Thoracic aorta (tissue), 2 donors: ENCODE measurements at places on chromosomes 16 and 17. TPM values are rescaled to one million over a fixed set of nuclear protein-coding genes. Genes with fewer than 3 reads are reported as not detected.

- DNase-seq = no peak
These were observed 250.1 kb upstream of the CDH5 start for GRCh38 chr16:66116163-66117002.

GRCh38 chr16:84260766-84261554 lies 21.1 kb upstream of the KCNG4 start:
- no peak for DNase-seq

DNA sequence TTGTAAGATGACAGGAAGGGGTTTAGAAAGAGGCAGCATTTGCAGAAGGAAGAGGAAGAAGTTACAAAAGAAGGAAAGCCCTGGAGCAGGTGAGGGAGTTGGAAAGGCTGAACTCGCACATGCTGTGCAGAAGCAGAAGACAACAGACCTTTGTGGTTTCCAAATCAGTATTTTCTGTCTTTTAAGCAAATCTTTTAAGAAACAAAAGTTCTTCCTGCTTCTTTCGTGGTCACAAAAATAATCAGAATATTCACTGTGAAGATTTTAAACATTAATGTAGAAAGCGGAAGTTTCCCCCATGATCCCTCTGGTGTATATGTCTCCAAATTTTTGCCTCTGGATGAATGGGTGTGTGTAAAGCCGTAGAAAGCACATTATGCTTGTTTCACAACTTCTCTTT lies 25.8 kb downstream of the ZNRF1 start:
- DNase-seq = no peak

GRCh38 chr17:42277342-42277712 lies 1.1 kb upstream of the STAT5B start:
- DNase-seq = no peak

DNA sequence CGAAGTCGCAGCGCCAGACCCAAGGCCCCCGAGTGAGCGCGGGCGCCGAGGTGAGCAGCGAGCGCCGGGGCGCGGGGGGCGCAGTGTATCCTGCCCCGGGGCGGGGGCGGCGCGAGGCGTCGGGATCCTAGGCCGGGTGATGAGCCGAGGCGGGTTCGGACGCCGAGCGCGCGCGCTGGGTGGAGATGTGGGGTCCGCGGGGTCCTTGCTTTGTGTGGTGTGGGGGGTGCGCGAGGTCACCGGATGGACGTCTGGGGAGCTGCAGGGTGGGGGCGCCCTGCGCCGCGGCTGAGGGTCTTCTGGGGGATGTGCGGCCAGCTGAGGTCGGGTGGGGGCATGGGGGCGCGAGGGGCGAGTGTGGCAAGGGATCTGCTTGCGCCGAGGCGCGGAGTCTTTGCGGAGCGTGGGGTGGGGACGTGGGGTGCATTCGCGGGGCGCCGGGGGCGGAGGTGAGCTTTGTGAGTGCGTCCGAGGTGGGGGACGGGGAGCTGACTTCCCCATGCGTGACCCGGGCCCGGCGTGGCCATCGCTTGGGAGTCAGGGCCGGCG lies 560 bp downstream of the RAI1 start:
- DNase-seq = no peak

- DNase-seq = peak; percentile 28
These were observed 186.7 kb downstream of the MSI2 start for GRCh38 chr17:57442914-57443571.

- no peak for DNase-seq
These were observed 68.4 kb downstream of the SOCS1 start for GRCh38 chr16:11187522-11188023.

GRCh38 chr17:6575596-6575988 lies 19.2 kb upstream of the PITPNM3 start:
- DNase-seq = no peak

- no peak for DNase-seq
These were observed 2.0 kb downstream of the CD79B start for GRCh38 chr17:63929860-63930766.

- peak; percentile 77 for DNase-seq
These were observed at the start of gene RNPS1 for GRCh38 chr16:2267913-2268666. Gene RNPS1 (minus strand): TSS chr16:2268126. CDS start chr16:2264643, 3,483 bp downstream.

DNA sequence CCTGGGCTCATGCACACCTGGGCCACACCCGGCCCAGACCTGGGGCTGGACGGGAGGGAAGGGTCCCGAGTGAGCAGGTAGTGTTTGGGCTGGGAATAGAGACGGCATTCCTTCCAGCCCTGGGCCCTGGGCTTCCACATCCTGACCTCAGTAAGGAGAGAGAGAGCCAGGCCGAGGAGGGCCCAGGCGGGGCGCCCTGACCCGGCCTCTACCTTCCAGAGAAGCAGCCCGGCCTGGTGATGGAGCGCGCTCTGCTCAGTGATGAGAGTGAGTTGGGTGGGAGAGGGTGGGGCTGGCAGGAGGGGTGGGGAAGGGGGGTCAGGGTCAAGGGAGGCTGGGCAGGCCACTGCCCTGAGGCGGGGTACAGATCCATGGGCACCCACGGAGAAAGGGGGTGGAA lies 13.6 kb upstream of the MYO15B start:
- DNase-seq = no peak

DNA sequence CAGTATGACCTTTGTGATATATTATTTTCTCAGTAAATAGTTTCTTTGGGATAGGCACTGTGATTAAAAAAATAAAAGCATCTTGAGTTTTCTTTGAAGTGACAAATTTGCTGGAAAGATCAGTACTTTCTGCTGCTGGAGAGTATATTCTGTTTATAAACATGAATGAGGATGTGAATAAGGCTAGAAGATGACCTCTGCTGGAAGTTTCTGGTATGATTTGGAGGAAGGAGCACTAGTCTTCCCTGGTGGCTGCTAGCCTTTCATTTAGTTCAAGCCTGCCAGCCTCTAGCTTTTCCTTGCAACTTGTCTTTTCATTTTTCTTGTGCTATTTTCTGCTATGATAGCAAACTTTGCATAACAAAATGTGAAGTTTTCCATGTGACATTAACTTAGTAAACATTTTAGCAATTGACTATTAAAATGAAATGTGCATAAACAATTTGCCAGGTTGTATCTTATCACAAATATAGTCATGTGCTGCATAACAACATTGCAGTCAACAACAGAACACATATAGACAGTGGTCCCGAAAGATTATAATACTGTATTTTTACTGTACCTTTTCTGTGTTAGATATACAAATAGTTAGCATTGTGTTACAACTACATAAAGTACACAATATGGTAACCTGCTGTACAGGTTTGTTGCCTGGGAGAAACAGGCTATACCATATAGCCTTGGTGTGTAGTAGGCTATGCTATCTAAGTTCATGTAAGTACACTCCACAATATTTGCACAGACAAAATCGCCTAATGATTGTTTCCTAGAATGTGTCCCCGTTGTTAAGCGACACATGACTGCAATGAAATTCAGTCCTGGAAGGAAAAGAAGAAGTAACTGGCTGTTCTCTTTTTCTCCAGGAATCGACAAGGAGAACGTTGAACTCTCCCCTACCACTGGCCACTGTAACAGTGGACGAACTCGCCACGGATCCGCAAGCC lies 18.1 kb upstream of the RAB11FIP4 start:
- DNase-seq = no peak

DNA sequence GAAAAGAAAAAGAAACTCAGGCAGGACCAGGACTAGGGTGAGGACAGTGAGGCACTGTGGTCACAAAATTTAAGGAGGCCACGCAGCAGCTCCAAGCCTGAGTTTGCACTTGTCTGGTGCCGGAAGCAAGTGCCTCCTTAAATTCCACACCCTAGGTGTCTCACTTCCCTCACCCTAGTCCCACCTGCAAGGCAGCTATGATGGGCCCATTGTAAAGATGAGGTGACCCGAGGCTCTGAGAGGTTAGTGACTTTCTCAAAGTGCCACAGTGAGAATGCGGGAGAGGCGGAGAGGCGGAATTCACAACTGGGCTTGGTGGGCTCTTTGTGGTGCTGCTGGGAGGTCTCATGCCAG lies 21.5 kb upstream of the EEF2K start:
- DNase-seq = no peak

DNA sequence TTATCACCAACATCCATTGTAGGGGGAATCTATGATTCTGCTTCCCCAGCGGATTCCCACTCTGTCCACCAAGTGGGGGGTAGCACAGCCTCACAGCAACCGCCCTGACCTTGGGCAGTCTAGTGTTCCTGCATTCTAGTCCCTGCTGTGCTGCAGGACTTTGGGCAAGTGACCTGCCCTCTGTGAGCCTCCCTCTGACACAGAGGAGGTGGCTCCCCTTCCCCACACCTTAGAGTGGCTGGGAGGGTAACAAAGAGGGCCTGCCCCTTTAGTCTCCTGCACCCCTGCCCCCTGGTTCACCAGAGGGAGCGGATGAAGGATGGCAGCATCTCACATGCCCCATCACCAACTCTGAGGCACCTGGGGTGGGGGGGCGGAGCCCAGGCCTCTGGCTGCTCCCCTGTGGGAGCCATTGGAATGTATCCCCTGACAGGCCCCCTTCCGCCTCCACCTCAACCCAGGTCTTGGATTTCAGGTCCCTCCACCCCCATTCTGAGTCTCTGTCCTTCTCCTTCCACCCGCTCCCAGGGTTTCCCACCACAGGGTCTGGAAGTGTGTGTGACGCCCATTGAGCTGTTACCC lies 10.1 kb downstream of the GAS2L2 start:
- no peak for DNase-seq

- DNase-seq = no peak
These were observed 553 bp upstream of the CDC6 start for GRCh38 chr17:40287159-40287493.

DNA sequence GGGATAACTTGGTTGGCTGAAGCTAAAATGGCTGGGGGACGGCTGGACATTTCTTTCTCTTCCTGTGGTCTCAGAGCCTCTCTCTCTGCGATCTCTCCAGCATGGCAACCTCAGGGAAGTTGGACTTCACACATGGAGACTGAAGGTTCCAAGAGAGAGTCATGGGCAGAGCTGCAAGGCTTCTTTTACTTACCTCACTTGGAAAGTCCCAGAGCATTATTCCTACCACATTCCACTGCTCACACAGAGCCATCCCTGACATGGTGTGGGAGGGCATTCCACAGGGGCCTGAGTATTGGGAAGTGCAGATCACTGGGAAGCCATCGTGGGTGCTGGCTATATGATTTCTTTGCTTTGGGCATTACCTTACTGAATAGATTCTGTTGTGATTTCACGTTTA lies 9.8 kb upstream of the SLC6A2 start:
- no peak for DNase-seq

DNA sequence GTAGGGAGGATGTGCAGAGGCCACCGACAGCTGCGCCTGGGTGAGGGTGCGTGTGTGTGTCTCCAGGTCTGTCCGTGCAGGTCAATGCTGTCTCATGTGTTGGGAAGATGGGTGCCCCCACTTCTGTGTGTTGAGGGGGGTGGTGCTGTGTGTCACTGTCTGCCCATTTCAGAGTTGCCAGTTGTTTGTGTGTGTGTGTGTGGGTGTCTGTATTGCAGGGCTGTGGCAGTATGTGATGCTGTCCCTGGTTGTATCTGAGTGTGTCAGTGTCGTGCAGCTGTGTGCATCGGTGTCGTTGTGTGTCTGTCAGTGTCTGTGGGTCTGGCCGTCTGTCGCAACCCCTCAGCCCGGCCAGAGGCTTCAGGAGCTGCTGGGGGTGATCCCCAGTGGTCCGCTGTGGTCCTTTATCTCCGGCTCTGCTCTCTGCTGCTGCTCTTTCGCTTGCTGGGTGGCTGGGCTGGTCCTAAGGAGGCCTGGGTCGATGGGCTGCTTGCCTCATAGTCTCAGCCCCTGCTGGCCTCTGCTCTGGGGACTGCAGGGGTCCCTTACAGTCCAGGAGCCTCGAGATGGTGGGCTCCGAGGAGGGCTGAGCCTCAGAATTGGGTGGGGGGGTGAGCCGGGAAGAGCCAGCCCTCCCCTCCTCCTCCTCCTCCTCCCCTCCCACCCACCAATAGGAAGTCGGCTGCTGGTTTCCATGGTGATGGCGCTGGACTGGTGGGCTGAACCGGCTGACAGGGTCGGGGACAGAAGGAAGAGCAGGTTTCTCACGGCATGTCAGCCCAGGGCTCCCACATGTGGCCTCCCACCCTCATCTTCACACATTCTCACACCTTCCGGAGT lies at the start of gene TSPOAP1:
TSPOAP1 (minus strand) TSS at position 601 of the 840 bp plus-strand sequence. CDS start 875 bp downstream, outside the sequence.
- no peak for DNase-seq

DNA sequence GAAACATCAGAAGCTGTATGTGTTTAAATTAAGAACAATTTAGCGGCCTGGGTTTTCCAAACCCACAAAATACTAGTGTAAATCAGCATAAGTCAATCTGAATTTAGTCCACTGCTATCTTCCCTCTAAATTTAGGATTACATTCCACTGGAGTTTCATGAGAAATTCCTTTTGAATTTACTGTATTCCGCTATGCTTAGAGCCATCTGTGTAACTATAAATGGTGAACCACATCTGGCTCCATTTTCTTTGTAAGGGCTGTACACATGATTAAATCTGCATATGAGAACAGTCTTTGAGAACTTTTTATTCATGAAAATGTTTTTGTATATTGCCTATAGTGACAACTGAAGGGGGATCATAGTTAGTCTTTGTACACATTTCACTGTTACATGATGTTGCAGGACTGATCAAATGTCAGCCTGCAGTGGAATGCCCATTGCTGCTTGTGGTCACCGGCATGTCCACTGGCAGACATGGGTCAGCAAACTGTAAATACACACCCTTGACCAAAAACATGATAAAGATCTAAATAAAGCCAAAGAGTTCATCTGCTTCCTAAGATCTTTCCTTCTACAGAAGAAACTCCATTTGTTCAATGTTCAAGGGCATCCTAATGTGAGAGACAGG lies 36.8 kb downstream of the RPGRIP1L start:
- no peak for DNase-seq

- DNase-seq = no peak
These were observed 34.2 kb upstream of the APPBP2 start for GRCh38 chr17:60559995-60560859.

DNA sequence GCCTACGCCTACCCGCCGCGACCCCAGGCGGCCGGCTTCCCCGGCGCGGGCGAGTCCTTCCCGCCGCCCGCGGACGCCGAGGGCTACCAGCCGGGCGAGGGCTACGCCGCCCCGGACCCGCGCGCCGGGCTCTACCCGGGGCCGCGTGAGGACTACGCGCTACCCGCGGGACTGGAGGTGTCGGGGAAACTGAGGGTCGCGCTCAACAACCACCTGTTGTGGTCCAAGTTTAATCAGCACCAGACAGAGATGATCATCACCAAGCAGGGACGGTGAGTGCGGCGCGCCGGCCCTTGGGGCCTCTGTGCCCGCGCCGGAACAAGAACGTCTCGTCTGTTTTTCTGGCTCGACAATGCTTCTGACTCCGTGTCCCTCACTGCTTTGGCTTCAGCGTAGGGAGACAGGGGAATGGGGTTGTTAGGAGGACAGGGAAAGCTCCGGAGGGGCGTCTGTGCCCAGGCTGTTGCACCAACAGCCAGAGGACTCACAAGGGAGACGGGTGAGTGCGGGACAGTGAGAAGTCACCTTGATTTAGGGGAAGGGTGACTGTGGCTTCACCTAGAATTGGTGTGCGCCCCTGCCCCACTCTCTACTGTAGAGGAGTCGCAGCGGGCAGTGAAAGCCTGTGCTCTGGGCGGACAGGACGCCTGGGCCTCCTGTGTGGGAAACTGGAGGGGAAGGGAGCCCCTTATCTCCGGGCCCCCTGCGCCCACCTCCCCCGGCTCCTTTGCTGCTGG lies 806 bp downstream of the TBX21 start:
- DNase-seq = no peak

The TPSG1 gene
- total RNA-seq = 0.54 TPM

The IL4R gene
- total RNA-seq = 46.2 TPM

The SPAG9 gene
- 162 TPM for total RNA-seq
